Activated CD4-positive, alpha-beta T cell treated with anti-CD3 and anti-CD28 coated beads, Interleukin-2, Interleukin-6, amounts not matched to agents 100 ng/mL and 50 ng/mL, durations not matched to agents 16 hours and 8 hours (primary cell): ENCODE measurements at places on chromosomes 7 and 10.

DNA sequence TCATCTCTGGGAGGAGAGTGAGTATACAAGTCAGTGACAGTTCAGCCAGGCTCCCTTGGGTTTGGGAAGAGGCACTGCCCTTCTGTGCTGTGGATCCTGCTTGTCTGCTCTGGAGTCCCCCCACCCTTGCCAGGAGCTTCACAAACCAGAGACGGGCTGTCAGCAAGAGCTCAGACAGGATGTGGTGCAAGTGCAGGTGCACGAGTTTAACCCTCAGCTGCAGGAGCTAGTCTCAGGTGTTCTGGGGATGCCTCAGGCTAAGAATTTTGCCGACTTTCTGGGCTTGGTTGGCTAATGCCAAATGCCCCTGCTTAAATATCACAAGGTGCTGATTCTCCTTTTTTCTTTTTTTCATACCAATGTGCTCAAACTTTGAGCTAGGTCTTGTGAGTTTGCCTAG is 22.3 kb downstream of the ZNF783 start:
- DNase-seq = no peak

- DNase-seq = no peak
Measured at GRCh38 chr10:24219963-24220362, 11.0 kb downstream of the KIAA1217 start.

DNA sequence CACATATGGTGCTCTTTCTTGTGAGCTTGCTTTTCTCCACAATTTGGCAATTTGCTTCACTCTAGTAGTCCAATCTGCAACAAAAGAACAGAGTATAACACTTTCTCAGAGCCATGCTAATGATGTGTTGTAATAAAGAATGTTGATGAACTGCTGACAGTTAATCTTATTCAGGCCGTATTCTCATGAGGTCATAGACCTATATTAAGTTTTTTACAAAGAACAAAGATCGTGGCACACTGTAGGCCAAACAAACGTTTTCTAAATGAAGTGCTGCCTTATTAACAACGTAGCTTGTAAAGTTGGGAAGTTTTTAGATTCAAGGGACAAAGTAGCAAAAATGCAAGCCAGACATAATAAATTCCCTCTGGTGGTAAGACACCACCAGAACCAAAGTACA is 160.1 kb downstream of the GALNT11 start:
- no peak for DNase-seq

- peak; percentile 30 for DNase-seq
Measured at GRCh38 chr7:50793120-50793946, 10.6 kb upstream of the GRB10 start.

DNA sequence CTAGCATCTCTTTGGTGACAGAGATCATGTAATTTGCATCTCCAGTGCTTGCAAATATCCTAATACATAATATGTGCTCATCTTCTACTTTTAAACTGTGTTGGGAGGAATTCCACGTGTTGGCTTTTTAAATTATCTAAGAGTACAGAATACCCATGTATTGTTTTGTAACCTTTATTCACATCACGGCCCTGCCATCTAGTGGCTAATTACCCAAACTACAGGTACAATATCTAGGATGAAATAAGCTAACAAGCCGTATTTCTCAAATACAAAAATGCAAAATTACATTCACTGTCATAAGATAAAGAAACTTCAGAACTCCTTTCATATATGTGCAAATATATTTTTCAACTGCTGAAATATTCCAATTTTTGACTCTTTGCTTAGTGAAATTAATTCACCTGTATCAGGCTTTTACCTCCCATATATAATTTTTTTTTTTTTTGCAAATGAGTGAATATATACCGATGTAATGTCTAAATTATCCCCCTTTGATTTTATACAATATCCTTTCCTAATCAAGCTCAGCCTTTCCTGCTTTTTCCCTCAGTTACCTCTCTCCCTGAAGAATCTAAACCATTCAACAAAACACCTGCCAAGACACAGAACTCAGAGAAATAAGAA is 30.3 kb upstream of the LSM8 start:
- peak; percentile 47 for DNase-seq

DNA sequence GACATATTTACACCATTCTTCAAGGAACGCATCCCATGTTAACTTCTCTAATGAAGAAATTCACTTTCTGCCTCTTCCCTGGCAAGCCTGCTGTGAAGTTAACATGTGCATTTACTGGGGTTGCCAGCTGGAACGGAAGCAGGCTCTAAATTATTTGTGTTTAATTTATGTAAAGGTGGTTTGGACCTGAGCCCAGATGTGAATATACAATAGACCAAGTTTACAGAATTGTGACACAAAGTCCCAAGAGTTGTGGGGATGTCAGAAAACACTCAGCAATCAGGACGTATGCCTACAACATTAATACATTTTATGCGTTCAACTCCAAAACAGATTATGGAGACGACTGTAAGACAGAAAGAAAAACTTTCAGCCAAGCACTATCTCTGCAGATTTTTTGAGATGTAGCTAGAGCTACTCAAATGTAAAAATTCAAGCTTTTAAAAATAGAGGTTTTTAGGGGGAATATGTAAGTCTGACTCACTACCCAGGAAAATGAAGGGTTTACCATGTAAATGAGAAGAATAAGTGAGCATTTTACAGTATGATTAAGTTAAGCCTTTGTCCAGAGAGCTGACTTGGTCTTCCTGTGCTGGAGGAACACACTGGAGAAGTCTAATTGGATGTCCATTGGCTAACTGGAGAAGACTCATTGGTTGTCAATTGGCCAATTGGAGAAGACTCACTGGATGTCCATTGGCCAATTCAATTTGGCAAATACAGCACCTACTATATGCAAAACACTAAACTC is 19.5 kb downstream of the NRP1 start:
- no peak for DNase-seq

GRCh38 chr7:55484834-55485233 is 87.5 kb downstream of the VOPP1 start:
- no peak for DNase-seq

- no peak for DNase-seq
Measured at GRCh38 chr7:7693881-7694280, 24.5 kb downstream of the RPA3 start.

DNA sequence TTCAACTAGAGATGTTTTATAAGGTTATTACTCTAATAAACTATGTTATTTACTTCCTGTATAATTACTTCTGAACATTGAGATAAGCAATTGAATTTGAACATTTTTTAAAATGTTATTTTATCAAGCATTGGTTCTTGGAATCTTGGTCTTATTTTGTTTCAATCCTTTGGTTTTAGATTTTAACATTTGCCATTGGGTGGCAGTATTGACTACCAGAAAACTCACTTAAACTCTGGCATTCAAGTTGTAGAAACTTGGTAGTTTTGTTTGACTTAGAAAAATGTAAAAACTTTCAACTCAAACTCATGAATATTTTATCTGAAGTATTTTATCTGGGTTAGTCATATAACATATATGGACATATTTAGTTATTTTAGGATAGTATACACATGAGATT is 48.1 kb downstream of the ATRNL1 start:
- no peak for DNase-seq

GRCh38 chr10:61958311-61958710 is 56.8 kb downstream of the ARID5B start:
- no peak for DNase-seq

- no peak for DNase-seq
Measured at GRCh38 chr7:94669773-94670495, 14.0 kb upstream of the SGCE start.

DNA sequence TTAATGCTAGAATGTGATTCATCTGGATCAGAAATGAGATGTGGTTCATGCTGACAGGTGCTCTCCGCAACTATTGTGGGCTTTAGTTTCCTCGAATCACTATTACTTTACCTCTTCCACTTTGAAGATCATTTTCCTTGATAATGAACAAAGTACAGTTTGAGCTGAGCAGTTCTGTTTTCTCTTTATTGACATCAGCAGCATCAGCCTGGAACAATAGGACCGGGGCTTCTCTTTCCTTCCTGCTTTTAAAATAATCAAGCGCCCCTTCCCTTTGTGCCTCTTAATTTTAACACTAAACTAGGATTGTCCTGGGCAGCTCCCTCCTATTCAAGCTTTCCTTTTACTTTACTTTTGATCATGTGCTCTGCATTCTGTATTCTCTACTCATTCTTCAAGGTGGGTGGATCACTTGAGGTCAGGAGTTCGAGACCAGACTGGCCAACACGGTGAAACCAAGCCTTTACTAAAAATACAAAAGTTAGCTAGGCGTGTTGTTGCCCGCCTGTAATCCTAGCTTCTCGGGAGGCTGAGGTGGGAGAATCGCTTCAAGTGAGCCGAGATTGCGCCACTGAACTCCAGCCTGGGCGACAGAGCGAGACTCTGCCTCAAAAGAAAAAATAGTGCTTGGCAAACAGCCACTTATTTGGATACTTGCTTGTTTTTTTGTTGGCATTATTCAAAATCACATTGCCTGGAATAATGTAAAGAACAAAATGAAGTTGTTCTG is 67.0 kb upstream of the RHEB start:
- no peak for DNase-seq

GRCh38 chr7:47371317-47371716 is 210.6 kb downstream of the TNS3 start:
- no peak for DNase-seq

DNA sequence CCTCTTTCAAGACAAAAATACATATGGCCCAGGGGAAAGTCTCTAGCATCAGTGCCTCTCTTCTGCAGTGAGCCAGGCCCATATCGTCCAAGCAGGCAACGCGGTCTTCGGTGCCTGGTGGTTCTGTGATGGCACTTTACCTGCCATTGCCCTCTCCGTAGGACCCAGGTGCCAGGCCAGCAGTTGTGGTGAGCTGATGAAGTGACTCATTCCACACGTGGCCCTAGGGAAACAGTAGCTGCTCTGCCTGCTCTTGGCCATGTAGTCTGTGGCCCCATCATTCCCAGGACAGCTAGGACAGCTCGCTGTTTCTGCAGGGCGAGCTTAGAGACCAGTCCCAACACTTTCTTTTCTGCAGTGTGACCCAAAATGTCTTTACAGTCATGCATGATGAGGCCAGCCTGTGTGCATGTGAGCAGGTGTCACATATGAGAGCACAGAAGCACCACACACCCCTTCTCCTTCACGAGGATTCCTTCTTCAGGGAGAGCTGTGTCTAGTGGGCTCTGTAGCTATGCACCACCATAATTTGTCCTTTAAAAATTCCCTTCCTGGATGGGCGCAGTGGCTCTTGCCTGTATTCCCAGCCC is 39.0 kb downstream of the SVIL start:
- DNase-seq = no peak

- no peak for DNase-seq
Measured at GRCh38 chr10:66888237-66888636, 37.6 kb upstream of the LRRTM3 start.

GRCh38 chr7:140260352-140261104 is 83.7 kb upstream of the KDM7A start:
- DNase-seq = no peak

DNA sequence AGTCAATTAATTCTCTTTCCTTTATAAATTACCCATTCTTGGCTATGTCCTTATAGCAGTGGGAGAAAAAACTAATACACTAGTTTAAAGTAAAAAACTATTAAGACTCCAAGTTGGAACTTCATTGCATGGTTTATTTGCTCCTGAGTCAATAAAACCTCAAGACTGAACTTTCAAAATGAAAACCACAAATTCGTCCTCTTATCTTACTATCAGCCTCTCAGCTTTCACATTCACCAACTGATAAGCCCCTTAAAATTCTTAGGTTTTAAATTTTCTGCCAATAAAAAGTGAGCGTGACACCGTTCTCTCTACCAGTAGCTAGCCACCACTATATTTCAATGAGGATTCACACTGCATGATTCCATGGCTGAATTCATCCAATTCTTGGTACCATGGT is 346.4 kb upstream of the NPSR1 start:
- no peak for DNase-seq

DNA sequence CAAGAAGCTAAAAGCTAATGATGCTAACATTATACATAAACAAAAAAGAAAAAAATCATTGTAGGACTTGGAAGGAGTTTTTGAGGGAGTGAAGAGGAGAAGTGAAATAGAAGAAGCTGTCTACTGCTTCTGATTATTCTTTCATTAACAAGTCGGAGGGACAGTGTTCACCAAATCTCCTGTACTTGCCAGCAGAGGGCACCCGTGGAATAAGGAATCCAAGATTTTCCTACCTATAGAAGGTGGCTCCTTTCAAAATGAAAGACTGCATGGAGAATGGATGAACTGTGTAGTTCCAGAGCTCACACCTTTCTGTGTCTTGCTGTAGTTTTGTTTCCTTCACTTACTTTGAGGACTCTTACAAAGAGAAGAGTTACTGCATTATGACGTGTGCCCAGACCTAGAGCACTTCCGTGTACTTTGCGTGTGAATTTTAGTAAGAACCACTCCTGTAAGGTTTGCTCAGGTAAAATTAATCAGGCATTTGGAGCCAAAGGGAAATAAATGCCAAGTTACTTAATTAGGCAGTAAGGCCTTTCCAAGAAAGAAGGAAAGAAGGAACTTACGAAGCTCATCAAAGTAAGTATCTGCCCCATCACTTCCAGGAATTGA is 145.1 kb downstream of the SEMA3D start:
- DNase-seq = peak; percentile 42

DNA sequence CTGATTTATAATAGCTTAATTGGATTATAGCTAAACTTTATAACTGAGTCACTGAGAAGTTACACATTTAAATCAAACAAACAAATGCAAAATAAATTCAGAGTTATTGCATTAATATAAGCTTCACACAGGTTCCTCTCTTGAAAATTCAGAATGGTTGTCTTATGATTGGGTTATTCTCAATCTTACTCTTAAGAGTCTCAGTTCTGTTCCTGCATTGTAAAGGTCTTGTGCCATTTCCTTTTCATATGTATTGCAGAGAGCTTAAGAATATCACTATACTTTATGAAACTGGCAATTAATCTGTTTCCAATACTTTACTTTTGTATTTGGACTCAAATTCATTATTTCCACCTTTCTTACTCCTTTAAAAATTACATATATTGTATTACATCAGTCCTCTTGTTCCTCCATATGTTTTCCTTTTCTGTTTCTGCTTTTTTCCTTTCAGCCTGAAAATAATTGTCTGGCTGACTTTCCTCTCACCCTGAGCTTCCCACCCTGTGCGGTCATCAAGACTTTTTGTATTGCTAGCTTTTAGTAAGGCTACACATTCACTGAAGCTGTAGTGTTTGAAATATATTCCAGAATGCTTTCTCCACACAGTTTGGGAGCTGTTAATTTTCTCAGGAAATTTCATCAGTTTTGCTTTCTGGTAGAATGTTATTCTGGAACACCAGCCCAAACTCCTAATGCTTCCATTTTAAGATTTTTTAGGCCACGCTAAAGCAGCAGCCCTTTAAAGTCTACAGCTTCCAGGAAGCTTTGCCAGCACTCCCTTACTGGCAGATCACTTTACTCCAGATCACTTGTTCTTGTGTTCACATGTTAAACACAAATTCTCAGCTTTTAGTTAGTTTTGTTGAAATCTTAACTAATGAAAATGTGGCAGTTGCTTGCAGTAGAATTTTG is 139.4 kb downstream of the KCND2 start:
- DNase-seq = no peak
